NCI-H1105 (cell line): ENCODE measurements at places on chromosomes 1 and 21.
A peak's percentile ranks its signal among the peaks of the same experiment; 100 is the strongest.

DNA sequence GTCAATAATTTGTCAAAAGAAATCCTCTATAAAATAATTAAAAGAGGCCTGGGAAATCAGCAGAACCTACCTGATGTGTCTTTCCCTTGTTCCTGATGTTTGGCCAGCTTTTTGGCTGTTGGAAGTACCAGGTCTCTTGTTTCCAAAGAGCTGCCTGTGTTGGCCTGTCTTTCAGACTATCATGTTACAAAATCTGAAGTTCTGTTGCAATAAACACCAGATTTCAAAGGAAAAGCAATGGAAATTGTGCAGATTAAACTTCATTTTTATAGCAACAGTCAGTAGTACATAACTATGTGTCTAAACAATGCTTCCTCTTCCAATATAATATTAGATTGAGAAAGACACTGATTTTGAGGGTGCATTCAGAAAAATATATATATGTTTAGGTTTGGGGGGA, 647.2 kb upstream of the CXADR start:
- no peak for DNase-seq

DNA sequence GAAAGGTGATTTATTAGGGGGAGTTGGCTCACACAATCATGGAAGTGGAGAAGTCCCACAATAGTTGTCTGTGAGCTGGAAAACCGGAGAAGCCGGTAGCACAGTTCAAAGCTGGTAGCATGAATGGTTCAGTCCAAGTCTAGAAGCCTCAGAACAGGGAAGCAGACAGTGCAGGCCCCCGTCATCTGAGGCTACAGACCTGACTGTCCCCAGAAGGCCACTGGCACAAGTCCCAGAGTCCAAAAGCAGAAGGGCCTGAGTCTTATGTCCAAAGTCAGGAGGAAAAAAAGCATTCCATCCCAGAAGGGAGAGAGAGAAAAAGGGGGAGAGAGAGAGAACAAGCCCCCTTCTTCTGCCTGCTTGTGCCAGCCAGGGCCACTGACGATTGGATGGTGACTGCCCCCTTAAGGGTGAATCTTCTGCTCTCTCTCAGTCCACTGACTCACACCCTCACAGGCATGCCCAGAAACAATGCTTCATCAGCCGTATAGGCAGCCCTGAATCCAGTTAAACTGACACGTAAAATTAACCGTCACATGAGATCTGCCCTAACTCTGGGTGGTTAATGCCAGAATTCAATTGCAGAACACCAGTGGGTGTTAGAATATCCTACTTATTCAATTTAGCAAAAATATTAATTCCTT, 49.3 kb upstream of the POU2F1 start:
- DNase-seq = no peak

GRCh38 chr1:201715801-201716741, 112.9 kb upstream of the IPO9 start:
- no peak for DNase-seq

- no peak for DNase-seq
Observed at GRCh38 chr1:30660241-30660640, 63.1 kb downstream of the MATN1 start.

- DNase-seq = peak; percentile 25
Observed at GRCh38 chr1:66576645-66577044, 42.7 kb downstream of the SGIP1 start.

GRCh38 chr1:183837062-183837461, 32.1 kb downstream of the RGL1 start:
- DNase-seq = no peak

DNA sequence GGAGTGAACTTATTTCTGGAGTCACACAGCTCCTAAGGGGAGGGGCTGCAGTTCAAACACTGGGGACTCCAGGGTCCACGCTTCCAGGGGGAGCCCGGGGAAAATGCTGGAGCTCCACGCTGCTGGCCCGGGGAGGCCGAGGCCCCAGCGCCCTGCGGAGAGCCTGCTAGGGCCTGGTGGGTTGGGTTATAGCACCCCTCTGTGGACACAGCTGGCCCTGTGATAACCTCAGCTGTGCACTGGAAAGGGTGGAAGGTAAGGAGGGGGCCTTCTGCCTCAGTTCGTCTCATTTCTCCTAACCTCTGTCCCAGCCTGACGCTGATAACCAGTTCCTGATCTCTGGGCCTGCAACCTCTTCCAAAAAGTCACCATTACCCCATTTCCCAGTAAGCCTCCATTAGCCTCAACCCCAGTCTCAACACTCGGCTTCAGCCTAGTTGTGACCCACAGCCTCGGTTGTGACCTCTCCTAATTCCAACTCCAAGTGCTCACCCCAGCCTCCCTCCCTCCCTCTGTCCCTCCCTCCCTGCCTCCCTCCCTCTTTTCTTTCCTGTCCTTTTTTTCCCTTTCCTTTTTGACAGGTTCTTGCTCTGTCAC, 7.1 kb downstream of the NBL1 start:
- peak; percentile 6 for DNase-seq

GRCh38 chr1:23927097-23927496, 13.9 kb upstream of the CNR2 start:
- DNase-seq = no peak
